ENCODE measurements at places on chromosomes 4 and X. TPM values are rescaled to one million over a fixed set of nuclear protein-coding genes. Genes with fewer than 3 reads are reported as not detected.

DNA sequence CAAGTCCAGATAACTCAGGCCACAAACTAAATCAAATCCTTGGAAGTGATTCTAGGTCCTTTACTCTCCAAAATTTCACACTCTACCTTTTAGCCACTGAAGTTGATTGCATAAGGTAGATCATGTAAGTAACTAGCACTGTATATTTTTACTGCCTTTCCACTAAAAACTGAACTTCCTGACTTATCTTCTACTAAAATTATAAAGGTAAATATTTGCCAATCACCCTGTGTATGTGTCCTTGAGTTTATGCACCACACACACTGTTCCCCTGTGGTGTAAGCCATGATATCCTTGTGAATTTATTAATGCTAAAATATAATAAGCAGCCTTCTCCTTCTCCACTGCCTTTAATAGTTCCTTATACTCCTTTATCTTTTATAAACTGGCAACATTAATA lies 25.6 kb downstream of the RPS6KA6 start:
- DNase-seq = no peak
- H3K36me3 ChIP-seq = no peaks in the 10 kb centered on the region
- H3K4me3 ChIP-seq = no peak overlapping the region
- H3K4me1 ChIP-seq = no peaks in the 10 kb centered on the region
- no peak overlapping the region for H3K27ac ChIP-seq

The MAGEC3 gene
- polyA plus RNA-seq = not detected

DNA sequence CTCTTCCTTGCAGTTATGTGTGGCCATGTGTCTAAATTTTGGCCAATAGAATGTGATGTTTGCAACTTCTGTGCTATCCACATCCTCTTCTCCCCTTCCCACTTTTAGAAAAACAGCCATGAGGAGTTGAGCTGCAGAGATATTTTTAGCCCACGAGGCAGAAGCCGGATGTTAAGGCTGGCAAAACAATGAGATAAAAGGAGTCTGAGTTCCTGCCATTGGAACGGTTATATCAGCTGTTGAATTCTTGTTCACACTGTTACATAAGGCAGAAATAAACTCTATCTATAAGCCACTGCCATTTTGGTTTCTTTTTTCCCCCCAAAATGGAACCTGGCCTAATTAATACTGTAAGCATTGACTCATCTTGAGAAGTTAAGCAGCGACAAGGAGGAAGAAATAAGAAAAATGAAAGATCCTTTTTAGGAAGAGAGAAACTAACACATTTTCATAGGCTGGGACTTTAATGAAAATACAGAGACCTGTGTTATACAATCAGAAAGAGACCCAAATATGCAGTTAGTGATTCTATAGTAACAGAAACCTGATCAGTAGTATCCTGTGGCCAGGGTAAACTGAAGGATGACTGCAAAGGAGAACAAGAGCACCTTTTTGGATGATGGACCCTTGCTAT lies 200.5 kb downstream of the INPP4B start:
- no peaks in the 10 kb centered on the region for H3K36me3 ChIP-seq
- no peak overlapping the region for H3K4me3 ChIP-seq
- H3K27me3 ChIP-seq = no peaks in the 10 kb centered on the region
- no peaks in the 10 kb centered on the region for H3K4me1 ChIP-seq
- no peak overlapping the region for H3K27ac ChIP-seq

The GC gene
- 4,674 TPM for polyA plus RNA-seq

The TBL1X gene
- 11.3 TPM for polyA plus RNA-seq

GRCh38 chr4:109263721-109264120 lies 38.7 kb downstream of the COL25A1 start:
- no peaks in the 10 kb centered on the region for H3K36me3 ChIP-seq
- no peak for DNase-seq
- H3K27ac ChIP-seq = no peak overlapping the region
- no peak overlapping the region for H3K4me3 ChIP-seq

DNA sequence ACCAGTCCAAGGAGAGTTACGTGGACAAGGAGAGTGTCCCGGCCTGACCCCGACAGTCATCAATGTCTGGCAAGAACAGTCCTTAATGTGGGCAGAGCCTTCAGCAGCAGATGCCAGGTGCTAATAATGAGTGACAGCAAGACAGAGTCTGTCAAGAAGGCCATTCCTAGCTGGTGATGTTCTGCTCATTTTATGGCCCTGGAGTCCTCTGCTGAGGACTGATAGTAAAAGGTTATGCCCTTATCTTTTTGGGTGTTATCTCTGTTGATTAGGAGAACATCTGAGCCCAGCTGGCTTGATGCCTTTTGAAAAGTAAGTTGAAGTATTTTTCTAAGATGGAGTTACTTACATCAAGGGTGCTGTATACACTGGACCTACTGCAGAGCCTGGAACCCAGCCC lies 67.3 kb downstream of the SLC34A2 start:
- H3K27ac ChIP-seq = no peak overlapping the region
- no peaks in the 10 kb centered on the region for H3K36me3 ChIP-seq
- no peak for DNase-seq
- H3K27me3 ChIP-seq = no peaks in the 10 kb centered on the region
- H3K4me3 ChIP-seq = no peak overlapping the region

The ERAS gene
- not detected for polyA plus RNA-seq

DNA sequence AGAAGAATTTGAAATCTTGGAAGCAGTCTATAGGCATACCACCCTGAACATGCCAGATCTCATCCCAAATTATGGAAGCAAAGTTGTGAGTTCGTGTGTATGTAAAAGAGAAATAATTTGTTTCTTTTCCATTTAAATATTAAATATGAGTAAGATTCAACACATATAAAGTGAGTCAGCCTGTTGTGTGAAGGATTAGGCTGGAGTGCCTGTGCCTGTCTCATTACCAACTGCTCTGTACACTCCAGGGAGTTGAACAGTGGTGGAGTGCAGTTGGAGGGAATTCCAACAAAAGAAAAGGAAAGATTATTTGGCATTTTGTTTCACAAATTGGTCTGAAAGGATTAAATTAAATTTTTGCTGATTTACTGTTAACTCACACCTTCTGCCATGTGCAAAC lies 435.6 kb downstream of the FAT4 start:
- no peak overlapping the region for H3K27ac ChIP-seq
- DNase-seq = no peak
- no peaks in the 10 kb centered on the region for H3K27me3 ChIP-seq
- no peaks in the 10 kb centered on the region for H3K4me1 ChIP-seq

The XAGE2 gene
- polyA plus RNA-seq = not detected
